ENCODE measurements at places on chromosomes 4 and X.

GRCh38 chr4:87227751-87228151 is 7.3 kb upstream of the KLHL8 start:
- DNase-seq, result no peak

DNA sequence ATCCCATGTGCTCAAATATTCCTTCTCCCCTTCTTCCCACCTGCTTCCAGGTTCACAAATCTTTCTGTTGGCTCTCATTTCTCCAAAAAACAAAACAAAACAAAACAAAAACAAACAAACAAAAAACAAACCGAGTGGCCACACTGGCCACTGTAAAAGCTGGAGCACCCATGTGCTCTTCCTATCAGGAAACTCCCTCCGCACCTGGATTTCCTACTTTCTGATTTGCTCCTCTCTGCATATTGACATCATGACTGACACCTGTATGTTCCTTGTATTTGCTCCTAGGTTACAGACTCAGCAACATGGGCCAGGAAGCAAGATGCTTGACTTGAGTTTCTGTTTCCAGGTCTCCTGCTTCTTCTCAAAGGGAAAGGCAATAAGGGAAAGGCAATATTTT is 258.8 kb downstream of the GPC3 start:
- DNase-seq, result no peak

DNA sequence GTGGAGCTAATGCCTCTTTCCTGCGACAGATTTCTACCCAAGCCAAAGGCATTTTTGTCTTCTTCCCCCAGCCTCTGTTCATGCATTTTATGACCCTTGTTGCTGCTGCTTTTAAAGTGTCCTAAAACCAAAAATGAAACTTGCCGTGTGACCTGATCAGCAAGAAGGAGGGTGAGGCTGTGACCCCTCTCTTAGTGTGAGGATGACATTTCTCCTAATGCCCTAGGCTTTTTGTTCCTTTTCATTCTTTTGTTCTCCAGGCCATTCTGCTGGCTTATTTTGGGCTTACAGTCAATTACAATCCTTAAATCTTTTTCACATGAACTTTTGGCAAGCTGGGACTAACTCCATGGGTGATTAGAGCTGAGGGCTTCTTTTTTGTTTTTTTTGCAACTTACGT is 34.4 kb downstream of the PTTG2 start:
- no peak for DNase-seq

GRCh38 chr4:119082661-119083060 is 53.0 kb upstream of the MYOZ2 start:
- no peak for DNase-seq

DNA sequence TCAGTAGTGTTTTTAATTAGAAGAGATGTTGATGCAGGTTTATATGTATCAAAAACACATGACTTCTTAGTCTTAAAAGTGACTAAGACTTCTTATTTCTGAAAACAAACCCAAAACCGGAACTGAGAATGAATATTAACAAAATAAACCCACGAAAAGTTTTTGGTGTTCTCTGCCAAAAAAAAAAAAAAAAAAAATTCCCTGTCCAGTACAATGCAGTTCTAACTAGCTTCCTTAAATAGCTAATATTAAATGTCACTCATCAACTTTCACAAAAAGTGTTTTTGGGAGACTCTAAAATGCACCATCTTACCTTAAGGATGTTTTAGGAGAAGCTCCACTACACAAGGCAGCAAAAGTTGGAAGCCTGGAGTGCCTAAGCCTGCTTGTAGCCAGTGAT is 2.0 kb downstream of the ANKRD37 start:
- no peak for DNase-seq

DNA sequence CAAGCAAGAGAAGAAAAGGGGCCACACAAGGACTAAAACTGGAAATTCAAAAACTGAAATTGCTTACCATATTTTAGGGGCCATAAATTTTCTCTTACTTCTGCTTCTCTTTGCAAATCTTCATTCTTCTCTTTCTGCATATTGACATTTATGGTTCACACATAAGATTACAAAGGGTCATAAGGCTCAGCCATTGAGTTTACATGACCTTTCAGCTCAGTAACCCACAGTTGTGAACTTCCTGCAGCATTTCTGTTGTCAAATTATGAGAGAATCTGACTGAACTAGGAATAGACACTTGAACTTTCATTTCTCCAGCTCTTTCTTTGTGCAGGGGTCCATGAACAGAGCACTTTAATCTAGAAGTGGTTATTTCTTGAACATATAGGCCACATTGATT is 434.8 kb upstream of the CT83 start:
- no peak for DNase-seq

DNA sequence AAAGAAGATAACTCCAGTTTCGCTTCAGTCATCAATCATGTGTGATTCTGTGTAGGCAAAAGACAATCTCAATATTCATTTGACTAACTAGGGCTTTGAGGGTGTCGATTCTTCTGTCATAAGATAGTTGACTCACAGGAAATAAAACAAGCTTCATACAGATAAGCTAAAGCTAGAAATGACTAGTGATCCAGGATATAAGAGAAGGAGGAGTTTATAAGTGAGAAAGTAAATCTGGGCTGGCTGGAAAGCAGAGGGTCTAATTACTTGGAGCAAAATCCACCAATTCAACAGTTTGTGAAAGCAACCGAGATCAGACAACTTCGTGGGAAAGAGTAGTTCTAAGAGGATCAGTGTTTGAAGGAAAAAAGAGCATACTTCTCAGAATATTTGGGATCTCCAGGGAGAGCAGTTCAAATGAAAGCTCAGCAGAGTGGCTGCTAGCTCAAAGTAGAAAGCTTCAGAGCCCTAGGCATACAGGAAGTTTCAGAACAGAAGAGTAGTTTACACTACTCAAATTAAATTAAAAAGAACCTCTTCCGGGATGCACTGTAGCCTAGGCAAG is 429.3 kb downstream of the INPP4B start:
- no peak for DNase-seq

DNA sequence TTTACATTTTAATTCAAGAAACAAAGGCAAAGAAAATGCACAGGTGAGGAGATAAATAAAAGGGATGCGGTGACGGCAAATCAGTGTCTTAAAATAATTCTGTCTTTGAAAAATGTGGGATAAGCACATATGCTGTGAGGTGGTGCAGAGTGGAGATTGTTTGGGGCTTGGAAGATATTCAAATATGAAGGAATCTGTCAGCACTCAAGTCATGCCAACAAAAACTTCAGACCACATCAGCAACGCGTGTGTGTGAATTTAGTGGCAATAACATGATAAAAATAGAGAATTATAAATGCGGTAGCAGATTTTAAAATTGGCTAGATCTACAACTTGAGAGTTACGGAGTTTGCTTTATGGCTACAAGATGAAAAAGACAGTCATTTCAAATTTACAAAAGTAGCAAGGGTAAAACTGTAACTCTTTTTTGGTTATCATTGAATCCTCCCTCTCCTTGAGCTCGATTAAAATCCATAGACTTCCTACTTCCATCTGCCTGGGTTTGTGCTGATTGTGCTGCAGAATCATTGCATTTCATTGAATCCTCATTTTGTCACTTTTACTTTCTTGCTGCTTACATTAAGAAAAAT is 71.5 kb upstream of the VCX2 start:
- no peak for DNase-seq

GRCh38 chr4:142040043-142040442 is 403.7 kb downstream of the IL15 start:
- no peak for DNase-seq

GRCh38 chrX:12986164-12986779 is 11.4 kb downstream of the TMSB4X start:
- no peak for DNase-seq

- DNase-seq, result no peak
Measured at GRCh38 chr4:141395246-141395830, 174.6 kb downstream of the ZNF330 start.

GRCh38 chr4:135515295-135515694 is 1313.7 kb upstream of the PABPC4L start:
- DNase-seq, result no peak

DNA sequence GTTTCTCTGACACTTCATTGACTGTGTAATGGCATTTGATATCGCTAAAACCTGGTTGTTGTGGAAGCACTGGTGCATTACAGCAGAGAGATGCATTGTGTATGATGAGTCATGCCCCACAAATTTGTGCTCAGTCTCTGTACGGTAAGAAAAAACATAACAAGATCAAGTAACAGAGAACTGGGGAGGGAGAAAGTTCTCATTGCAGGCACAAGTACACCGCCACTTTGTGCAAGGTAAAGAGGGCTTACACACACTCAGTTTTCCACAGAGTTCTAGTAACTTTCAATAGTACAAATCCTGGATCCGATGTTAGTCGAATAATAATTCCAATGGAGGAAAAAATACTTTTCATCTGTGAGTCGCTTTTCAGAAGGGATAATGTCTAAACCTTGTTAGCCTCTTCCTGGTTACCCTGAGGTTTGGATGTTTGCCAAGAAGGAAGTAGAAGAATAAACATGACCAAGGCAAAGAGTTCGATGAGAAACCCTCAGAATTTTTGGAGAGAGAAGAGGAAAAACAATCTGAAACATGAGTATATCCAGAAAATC is 512.5 kb upstream of the SLIT2 start:
- DNase-seq, result no peak

GRCh38 chr4:147157860-147158701 is 212.4 kb upstream of the TTC29 start:
- DNase-seq, result no peak
